Activated CD4-positive, alpha-beta T cell treated with anti-CD3 and anti-CD28 coated beads, Interleukin-2, amount 10 ng/mL, durations not matched to agents 24 days and 14 days (primary cell): ENCODE measurements at places on chromosomes 3 and 15. TPM values are rescaled to one million over a fixed set of nuclear protein-coding genes. Genes with fewer than 3 reads are reported as not detected.

DNA sequence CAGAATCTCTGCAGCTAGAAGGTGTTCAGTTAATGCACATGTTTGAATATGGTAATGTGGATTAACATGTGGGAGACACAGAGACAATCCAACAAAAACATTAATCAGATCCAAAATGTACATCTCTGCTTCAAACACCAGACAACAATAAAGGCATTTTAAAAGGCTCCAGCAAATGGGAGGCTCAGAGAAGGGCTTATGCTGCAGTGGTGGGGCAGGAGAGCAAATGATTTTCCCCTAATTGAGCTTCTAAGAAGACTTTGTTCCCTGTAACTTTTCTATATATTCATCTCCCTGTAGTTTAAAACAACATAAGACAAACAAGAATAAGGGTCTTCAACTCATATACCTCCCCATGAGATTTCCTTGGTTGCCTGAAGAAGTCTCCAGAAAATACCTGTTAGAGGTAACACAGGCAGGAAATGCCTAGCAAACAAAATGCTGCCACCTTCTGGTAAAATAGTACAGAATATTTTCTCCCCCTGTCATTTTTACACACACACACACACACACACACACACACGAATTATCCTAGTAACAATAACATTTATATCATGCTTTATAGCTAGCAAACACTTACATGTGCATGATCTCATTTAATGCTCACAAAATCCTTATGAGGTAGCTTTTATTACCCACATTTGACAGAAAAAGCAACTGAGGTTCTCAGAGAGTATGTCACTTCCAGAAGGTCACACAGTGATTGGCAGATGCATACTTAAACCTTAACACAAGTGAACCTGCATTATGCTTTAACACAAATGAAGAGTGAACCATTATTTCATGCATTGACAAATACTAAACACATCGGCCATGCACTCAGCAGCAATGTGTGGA, 123.4 kb upstream of the MB21D2 start:
- H3K4me3 ChIP-seq = no peak overlapping the region
- peak; percentile 64 for DNase-seq
- H3K36me3 ChIP-seq = no peaks in the 10 kb centered on the region
- H3K4me1 ChIP-seq = peaks cover 8% of the 10 kb centered on the region

- peaks cover 52% of the 10 kb centered on the region for H3K27me3 ChIP-seq
- peak overlapping the region; percentile 10 for H3K27ac ChIP-seq
- peaks cover 1% of the 10 kb centered on the region for H3K36me3 ChIP-seq
- DNase-seq = no peak
Measured at GRCh38 chr3:180680097-180680430, 775 bp upstream of the CCDC39 start.

GRCh38 chr3:46129588-46130272, 78.4 kb downstream of the CCR1 start:
- H3K27ac ChIP-seq = peak overlapping the region; percentile 8
- DNase-seq = peak; percentile 77
- H3K4me1 ChIP-seq = peaks cover 30% of the 10 kb centered on the region
- peaks cover 22% of the 10 kb centered on the region for H3K27me3 ChIP-seq

DNA sequence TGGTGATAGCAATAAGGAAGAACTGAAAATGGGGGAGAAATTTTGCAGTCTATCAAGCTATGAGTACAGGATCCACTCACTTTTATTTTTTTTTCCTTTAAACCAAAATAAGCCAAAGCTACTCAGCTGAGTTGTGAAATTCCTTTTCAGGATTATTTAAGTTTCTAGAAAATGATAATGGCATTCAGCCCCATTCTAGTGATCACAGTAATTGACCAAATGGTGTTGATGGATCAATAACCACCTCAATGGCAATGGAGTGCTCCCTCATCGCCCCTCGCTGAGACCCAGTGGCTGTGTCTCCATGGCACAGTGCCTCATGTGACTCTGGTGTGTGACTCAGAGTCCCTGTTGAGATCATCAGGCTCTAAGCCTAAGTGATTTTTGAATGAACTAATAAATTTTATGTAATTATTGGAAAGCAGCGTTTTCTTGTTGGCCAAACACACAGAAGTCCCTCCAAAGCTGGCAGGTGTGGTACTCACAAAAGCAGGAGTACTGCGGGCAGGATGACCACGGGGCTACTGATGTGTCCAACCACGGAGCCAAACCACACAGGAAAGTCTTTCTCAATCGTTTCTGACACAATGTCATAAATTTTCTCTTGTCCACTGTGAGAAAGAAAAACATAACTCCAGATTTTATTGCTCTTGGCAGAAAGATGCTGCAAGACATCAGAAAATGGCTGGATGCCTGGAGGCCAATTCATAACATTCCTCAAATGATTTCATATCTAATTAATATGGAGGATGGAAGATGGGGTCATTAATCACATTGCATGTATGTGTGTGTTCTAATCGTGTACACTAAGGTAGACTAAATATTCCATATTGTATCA, 14.4 kb upstream of the STARD5 start:
- peaks cover 8% of the 10 kb centered on the region for H3K27me3 ChIP-seq
- H3K36me3 ChIP-seq = no peaks in the 10 kb centered on the region
- H3K4me3 ChIP-seq = no peak overlapping the region
- H3K27ac ChIP-seq = no peak overlapping the region
- no peak for DNase-seq

- H3K4me3 ChIP-seq = peak overlapping the region; percentile 63
- DNase-seq = no peak
- peaks cover 26% of the 10 kb centered on the region for H3K36me3 ChIP-seq
- peaks cover 33% of the 10 kb centered on the region for H3K4me1 ChIP-seq
Measured at GRCh38 chr3:178002113-178002512, 534.1 kb upstream of the KCNMB2 start.

GRCh38 chr3:194876403-194877095, 190.9 kb downstream of the FAM43A start:
- no peak for DNase-seq
- H3K27ac ChIP-seq = no peak overlapping the region
- H3K4me1 ChIP-seq = peaks cover 9% of the 10 kb centered on the region
- H3K36me3 ChIP-seq = no peaks in the 10 kb centered on the region
- no peak overlapping the region for H3K4me3 ChIP-seq

DNA sequence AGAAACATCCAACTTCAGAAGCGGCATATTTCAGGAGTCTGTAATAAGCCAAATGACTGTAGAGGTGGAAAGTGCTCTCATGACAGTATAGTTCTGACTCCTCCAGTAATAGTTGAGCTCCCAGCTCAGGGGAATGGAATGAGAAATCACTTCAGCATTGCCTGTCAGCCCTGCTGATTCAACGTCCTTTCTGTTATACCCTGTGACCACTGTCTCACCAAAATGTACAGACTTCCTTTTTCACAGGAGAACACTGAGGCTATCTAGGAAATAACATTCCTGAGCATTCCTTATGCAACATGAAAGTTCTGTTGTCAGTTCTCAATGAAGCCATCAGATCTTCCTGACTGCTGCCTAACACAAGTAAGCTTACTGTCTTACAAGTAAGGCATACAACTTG, 284.5 kb upstream of the MME start:
- no peak overlapping the region for H3K4me3 ChIP-seq
- H3K4me1 ChIP-seq = no peaks in the 10 kb centered on the region

TMEM158 gene
- 0.44 and 0.66 TPM in 2 replicates for total RNA-seq

FOXB1 gene
- total RNA-seq = 0.54 and 0.68 TPM in 2 replicates

ZBBX gene
- not detected in 2 replicates for total RNA-seq

PLA2G4D gene
- not detected in 2 replicates for total RNA-seq

CIDEC gene
- total RNA-seq = not detected in 2 replicates

SOX14 gene
- total RNA-seq = not detected in 2 replicates

AADAC gene
- total RNA-seq = not detected in 2 replicates

SLC12A8 gene
- total RNA-seq = 1.1 and 1.2 TPM in 2 replicates

WDR49 gene
- 0.09 and 0.12 TPM in 2 replicates for total RNA-seq

P2RY1 gene
- 0.77 and 0.92 TPM in 2 replicates for total RNA-seq
